ENCODE measurements at places on chromosomes 6 and 20.

- peak; percentile 70 for DNase-seq
Measured at GRCh38 chr6:6724539-6725467, 136.3 kb downstream of the LY86 start.

DNA sequence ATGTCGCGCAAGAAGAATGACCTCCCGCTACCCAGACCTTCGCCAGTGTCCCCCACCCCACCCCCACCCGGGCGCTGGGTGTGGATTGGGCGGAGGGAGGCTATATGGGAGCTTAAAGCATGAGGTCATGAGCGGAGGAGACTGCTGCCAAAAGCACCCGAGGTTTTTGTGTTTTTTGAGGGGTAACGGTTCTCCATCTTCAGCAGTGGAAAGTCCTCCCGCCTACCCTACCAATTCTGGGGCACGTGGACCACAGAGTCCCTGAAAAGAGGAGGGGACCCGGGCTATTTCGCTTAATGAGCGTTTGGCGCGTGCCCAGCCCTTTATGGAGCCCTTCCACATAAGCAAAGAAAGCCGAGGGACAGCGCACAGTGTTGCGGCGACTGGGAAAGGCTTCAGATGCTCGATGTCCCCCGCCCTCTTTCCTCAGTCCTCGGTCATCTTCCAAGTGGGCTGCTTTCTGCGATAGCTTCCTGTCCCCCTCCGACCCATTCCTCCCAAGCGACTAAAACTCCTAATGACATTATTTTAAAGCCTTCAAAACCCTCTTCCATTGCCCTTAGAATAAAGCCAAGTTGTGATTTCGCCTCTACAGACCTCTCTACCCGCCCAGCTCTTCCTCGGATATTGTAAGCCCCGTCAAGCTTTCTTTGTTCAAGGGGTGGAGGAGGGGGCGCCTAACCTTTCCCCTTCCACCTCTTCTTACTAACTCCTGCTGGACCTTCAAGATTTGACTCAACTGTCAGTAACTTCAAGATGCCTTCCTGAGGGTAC is 2.1 kb upstream of the TRERF1 start:
- DNase-seq = peak; percentile 29

- DNase-seq = no peak
Measured at GRCh38 chr6:16840291-16840690, 79.0 kb upstream of the ATXN1 start.

- DNase-seq = no peak
Measured at GRCh38 chr20:6740096-6740495, 27.4 kb upstream of the BMP2 start.
